ENCODE measurements at places on chromosomes 6 and 20.

GRCh38 chr6:77511860-77512259 lies 48.6 kb upstream of the HTR1B start:
- DNase-seq, result no peak

DNA sequence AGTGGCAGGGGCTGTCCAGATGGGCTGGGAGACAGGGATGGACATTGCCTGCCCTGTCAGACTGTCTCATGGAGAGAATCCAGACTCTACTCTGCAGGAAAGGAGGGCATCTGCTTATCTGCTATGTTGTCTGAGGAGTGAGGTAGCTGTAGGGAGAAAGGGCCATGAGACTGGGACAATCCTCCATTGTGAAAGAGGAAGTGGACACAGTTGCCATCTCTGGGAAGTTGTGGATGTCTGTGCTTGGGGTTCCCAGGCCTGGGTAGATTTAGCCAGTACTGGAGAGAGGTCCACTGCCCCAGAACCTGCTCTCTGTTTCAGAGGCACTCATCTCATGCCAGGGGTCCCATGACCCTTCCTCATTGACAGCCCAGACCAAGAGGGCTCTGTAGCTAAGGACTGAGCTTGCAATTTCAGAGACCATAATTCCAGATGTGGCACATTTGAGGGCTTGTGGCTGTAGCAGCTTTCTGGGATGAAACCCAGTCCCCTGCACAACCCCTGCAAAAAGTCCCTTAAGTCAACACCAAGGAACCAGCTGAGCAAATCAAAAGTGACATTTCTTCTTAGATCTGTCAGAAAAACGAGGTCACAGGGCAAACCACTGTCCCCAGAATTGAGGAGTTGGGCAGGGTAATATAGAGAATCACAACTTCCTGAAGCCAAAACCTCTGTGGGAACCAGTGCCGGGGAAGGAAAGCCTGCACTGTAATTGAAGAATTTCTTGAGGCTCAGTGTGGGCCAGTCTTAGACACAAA lies 4.1 kb upstream of the SIRPG start:
- no peak for DNase-seq

- no peak for DNase-seq
These were observed 1.1 kb upstream of the RAET1E start for GRCh38 chr6:149898966-149899365.

DNA sequence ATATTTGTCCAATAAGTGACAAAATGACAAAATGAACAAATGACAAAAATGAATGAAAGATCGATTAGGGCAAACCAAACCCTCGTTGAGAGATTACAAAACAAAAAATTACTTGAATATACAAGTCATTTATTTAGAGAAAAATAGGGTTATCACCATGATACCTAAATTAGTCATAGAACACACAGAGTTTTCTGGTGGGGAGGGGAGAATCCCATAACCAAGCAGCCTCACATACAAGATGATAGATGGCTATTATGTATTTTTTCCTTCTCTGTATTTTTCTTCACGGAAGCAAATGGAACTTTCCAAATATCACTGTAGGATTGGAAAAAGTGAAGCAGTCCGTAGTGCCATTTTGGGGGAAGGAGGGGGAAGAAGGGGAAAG lies 28.5 kb upstream of the BMP6 start:
- DNase-seq, result no peak

- DNase-seq, result no peak
These were observed 369.3 kb downstream of the ZFAND3 start for GRCh38 chr6:38188677-38189335.

Measured in kidney (tissue), 22 donors.